Germinal center (tissue), 1 donor: ENCODE measurements at places on chromosomes 2 and 18.

DNA sequence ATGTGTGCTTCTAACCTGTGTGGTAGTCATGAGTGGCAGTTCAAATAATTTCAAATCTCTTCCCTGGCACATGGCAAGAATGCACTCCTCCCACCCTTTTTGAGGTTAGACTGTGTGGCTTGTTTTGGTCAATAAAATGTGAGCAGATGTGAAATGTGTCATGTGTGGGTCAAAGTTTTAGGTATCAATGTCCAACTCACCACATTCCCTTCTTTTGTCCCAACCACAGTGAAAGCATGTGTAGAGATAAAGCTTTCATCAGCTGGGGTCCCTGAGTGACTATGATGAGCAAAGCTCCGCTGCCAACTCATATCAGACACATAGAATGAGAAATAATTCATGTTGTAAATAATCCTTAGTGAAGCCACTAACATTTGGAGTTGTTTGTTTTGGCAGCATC is 118.2 kb downstream of the PAX3 start:
- no peak for DNase-seq

DNA sequence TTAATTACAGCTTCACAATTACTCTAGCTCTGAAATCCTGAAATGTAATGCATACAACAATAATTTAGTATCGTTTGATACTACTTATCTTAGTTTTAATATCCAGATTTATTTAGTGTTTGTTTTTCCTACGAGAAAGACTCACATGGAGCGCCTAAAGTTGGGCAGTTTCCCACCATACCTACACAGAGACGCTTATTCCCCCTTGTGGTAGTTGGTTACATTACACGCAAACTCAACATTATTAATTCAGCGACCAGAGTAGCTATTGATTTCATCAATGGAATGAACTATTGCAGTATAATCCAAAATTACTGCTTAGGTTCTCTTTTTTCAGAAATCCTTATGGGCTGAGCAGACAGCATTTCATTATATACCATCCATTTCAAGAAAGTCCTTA is 164.0 kb upstream of the REG3G start:
- DNase-seq = no peak

GRCh38 chr2:186724736-186725135 is 30.9 kb downstream of the FAM171B start:
- DNase-seq = no peak

DNA sequence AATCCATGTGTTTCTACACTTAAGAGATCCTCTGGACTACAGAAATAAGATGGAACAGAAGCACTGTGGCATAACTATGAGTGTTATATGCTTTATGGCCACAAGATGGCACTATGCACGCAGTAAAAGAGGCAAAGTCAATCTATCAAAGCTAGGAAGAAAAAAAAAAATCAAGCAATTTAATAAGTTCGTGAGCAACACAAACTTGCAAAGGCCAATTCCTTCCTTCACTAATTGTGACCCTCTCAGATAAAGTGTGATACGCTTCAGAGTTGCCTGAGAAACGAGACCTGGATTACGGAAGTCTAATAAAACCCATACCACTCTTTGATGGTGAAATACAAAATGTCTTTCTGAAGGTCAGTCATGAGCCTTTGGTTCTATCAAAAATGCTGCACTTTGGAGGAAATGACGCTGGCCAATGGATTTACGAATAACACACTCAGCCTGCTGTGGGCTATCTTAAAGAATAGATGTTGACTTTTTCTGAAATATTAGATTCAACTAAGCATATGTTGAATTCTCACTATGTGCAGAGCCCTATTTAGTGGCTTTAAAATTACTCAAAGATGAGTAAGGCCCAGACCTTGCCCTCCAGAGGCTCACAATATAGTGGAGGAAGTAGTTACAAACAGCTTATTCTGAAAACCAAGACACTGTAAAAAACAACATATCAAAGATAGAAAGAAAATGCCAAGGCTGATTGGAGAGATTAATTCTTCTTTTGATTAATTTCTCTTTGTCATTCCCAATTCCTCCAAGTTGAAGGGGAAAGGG is 35.5 kb upstream of the TTR start:
- DNase-seq = peak; percentile 44

GRCh38 chr18:69883781-69884180 is 63.9 kb downstream of the CD226 start:
- DNase-seq = no peak

GRCh38 chr2:180890781-180891180 is 89.6 kb upstream of the UBE2E3 start:
- DNase-seq = no peak

GRCh38 chr2:141496810-141497209 is 634.0 kb downstream of the LRP1B start:
- no peak for DNase-seq

DNA sequence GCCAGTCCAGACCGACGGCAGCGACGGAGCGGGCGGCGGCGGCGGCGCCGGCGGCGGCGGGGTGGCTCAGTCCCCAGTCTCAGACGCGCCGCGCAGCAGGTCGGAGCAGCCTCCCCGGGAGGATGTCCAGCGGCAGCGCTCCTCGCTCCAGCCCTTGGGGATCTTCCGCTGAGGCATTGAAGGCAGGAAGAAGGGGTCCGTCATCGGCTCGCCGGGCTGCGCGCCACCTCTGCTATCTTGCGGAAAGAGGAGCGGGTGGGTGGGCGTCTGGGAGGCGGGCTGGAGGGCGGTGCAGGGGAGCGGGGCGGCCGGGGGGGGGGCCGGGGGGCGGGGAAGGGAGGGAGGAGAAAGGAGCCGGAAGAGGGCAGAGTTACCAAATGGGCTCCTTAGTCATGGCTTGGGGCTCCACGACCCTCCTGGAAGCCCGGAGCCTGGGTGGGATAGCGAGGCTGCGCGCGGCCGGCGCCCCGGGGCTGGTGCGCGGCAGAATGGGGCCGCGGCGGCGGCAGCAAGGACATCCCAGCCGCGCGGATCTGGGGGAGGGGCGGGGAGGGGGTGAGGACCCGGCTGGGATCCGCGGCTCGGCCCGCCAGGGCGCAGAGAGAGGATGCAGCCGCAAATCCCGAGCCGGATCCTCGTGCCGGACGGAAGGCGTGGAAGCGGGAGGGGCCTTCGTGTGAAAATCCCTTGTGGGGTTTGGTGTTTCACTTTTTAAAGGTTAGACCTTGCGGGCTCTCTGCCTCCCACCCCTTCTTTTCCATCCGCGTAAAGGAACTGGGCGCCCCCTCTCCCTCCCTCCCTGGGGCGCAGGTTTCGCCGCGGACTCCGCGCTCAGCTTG is at the start of gene NETO1:
Gene NETO1 (minus strand): TSS at position 242 of the 839 bp plus-strand sequence. CDS start 696 bp downstream, outside the sequence.
- DNase-seq = no peak
